GM06990 (cell line): ENCODE measurements at places on chromosomes 6 and 20.

DNA sequence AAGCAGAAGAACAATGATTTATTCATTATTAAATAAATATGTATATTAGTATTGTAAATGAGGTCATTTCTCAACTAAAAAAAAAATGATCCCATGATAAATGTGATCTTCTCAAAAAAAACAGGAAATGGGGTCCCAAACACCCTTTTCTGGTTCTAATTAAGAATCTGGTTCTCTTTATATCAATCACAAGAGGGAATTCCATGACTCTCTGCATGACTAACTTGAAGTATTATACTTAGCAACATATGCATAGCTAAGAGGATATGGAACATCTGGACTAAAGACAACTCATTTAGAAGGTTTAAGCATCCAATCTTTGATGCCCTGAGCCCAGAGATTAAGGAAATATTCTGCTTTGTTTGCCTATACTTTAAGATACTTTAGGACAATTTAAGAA lies 89.7 kb upstream of the EMILIN3 start:
- no peak for DNase-seq

- no peak for DNase-seq
These were observed 10.6 kb downstream of the WDR27 start for GRCh38 chr6:169691260-169691659.

GRCh38 chr6:25660512-25660911 lies 8.5 kb downstream of the SCGN start:
- DNase-seq = no peak

GRCh38 chr6:33504486-33504885 lies 50.1 kb downstream of the ZBTB9 start:
- no peak for DNase-seq

GRCh38 chr20:52622081-52622480 lies 350.1 kb upstream of the TSHZ2 start:
- no peak for DNase-seq

DNA sequence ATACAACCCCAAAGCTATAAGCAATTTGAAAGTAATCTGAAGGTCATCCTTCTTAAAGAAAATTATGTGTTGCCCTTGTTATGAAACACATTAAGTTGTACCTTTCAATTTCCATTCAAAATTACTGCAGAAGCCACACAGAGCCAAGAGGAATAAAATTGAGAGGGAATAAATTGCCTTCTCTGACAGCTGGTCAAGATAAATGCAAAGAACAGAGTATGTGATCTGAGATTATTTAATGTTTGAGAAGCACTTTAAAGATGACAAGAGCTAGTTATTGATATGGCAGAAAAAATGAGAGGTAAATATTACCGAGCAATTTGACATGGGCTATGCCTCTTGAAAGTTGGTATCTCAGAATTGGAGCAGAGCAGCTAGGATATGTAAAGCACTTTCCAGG lies 61.6 kb downstream of the TRDN start:
- no peak for DNase-seq

GRCh38 chr6:16158943-16159557 lies 30.2 kb downstream of the MYLIP start:
- no peak for DNase-seq
